ENCODE measurements at places on chromosomes 3 and 15.

DNA sequence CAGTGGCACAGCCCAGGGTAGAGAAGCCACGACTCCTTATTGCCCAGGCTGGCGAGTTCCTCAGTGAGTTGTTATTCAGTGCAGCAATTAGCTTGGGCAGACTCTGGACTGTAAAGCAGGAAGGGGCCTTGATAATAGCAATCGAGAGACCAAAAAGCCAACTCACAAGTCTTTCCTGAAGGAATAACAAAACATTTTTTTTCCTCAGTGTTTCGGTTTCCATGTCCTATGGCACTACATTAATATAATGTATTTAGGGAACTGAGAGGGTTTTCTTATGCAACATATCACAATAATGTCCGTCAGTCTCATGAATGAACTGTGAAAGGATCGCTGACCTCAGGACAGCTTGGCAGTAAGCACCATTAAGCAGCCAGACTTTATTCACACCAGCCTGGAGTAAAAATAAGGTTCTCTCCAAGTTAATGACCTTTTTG is 248.9 kb upstream of the TBL1XR1 start:
- no peak for DNase-seq

- DNase-seq: no peak
These were observed 97.8 kb upstream of the TBL1XR1 start for GRCh38 chr3:177295116-177295515.

GRCh38 chr3:143507735-143508580 is 340.3 kb downstream of the SLC9A9 start:
- peak; percentile 18 for DNase-seq

DNA sequence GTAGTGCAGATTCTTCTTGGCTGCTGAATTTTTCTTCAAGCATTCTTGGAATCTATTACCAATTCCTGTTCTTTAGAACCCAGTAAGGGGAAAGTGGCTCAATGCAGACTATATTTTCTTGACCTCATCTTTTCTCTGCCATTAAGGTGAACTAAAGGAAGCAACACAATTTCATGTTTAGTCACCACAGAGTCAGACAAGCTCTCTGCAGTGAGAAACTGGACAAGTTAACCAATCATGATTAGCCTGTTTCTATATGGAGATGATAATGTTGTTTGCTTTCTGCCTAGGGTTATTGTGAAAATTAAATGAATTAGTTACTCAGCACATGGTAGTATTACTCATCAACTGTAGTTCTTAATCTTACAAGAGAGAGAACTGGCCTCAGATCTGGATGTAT is 1075.1 kb downstream of the AGBL1 start:
- peak; percentile 32 for DNase-seq

GRCh38 chr3:142180761-142181362 is 31.5 kb upstream of the TFDP2 start:
- peak; percentile 48 for DNase-seq

DNA sequence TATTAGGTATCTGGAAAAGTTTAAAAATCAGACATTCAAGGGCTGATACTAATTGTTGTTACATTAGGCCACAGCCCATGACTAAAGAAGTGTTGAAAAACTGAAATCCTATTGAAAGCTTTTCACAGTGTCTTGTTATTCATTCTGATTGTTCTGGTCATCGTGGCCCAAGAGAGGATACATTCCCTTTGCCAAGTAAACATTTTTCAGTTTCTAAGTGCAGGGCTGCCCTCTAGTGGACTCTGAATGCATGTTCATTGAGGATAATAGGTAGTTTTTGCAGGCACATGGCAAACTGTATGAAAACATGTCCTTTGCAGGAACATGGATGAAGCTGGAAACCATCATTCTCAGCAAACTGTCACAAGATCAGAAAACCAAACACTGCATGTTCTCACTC is 181.1 kb downstream of the MYRIP start:
- DNase-seq: peak; percentile 80

DNA sequence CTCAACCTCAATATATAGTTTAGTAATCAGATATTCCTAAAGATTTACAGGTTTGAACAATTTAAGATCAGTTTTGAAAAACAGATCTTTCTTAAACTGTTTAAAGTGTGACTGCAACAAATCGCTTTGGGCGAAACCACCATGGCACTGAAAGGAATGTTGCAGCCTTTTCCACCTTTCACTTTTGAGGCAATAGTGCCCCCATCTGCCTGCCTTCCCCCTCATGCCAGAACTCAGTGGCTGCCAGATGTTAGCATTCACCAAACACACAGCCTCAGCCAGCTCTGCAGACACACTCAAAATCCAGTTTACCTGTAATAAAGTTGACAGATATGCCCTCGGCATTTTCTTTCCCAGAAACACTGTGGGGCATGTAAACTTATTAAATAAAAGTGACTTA is 3.3 kb downstream of the LYSMD4 start:
- DNase-seq: peak; percentile 49

GRCh38 chr3:76242886-76243753 is 457.8 kb upstream of the ZNF717 start:
- DNase-seq: no peak

- peak; percentile 21 for DNase-seq
These were observed 341.1 kb upstream of the LRRC3B start for GRCh38 chr3:26281284-26281985.

DNA sequence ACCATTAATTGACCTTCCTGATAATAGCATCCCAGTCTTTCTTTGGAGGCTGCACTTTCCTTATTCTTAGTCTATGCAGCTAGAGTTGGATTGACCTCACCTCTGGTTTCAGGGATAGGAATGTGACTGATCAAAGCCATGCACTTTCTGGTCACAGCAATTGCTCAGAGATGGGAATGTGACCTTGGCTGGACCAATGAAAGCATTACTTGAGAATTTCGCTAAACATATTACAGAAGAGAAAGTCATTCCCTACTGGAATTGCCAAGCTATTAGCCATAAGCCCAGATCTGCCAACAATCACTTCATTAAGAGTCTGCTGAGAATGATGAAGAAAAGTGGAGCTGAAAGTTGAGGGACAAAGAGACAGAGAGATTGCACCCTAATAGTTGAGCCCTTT is 32.7 kb downstream of the RTP1 start:
- no peak for DNase-seq

GRCh38 chr15:98154863-98155262 is 194.4 kb downstream of the ARRDC4 start:
- peak; percentile 84 for DNase-seq

- peak; percentile 61 for DNase-seq
These were observed 230.4 kb upstream of the CHRM5 start for GRCh38 chr15:33737687-33738601.

DNA sequence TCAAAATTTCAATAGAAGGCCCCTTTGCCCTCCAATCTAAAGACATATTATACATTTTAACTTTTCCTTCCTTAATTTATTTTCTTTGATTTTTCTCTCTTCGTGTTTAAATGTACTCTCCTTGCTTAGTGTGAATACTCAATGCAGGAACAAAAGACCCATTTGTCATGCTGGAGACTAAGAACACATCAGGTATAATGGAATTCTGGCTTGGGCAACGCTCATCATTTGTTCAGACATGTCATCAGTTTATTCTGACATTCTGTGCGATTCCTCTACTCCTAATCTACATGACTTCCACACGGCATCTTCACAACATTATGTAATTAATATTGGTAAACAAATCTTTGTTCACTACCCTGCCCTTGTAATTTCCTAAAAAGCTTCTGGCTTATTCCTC is 136.6 kb upstream of the LRRN1 start:
- peak; percentile 34 for DNase-seq

GRCh38 chr3:152581951-152582350 is 253.0 kb upstream of the P2RY1 start:
- no peak for DNase-seq

DNA sequence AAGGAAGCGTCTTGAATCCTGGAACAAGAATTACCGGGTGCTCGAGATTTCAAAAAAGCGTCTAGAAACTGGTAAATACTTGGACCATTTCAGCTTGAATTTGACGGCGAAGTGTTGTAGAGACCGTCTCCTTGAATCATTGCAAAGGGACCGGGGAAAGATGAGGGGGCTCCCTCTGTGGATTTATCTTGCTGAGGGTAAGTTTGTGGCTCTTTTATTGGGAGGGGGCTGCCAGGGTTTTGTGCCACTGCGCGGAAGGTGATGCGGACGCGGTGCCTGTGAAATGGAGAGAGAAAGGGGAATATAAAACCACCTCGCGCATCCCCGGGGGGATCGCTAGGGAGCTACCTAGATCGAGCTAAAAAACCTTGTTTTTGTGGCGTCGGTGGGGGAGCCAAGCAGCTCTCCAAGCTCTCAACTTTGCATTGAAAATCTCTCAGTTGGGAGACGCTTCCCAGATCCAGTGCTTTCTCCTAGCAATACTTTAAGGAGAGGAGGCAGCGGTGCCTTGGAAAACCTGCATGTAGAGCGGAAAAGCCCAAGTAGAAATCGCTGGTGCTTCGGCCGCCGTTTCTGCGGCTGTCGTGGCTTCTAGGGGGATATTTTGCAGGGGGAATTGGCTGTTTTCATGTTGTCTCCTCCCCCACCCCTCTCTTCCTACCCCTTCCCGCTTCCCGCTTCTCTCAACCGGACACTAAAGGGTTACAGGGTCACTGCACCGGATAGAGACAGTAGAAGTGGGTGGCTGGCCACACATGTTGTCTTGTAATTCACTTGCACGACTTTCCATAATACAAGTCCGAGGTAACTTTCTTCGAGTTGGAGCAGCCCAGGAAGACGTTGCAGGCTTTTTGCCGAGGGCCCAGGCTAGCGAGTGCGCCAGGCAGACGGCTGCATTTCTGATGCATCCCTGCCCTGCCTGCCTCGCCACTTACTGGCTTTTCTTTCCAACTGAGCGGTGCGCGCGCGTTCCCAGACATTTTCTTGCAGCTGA is 187.6 kb downstream of the NLGN1 start:
- DNase-seq: no peak

- no peak for DNase-seq
These were observed 3.9 kb downstream of the NFKBIZ start for GRCh38 chr3:101852983-101853840.

GRCh38 chr15:91146728-91147127 is 46.7 kb downstream of the SV2B start:
- DNase-seq: no peak

DNA sequence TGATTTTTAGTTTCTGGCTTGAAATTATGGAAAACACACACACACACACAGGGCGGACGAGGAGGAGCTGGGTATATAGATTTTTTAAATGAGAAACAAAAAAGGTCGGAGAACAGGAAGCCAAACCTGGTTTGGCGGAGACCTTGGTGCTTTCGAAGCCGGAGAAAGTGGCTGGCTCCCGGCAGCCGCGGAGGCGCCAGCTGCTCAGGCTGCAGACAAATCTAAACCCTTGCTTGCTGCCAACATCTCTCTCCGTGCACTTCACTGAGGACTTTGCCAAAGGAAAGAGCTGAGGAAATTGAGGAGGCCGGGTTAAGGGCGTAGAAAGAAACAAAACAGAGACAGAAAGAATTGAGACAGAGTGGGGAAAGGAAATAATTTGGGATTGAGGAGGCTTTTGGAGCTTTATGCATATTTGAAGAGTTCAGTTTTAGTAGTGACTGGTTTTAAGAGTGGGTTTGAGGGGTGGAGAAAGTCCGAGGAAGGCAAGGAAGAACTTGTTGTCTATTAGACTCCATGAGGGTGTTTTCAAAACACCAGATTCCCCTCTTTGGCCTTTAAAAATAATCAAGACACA is 2.2 kb downstream of the ZIC1 start:
- no peak for DNase-seq

GRCh38 chr15:58163985-58164384 is 25.8 kb downstream of the AQP9 start:
- DNase-seq: no peak

GRCh38 chr3:65733459-65733858 is 305.3 kb downstream of the MAGI1 start:
- DNase-seq: no peak

DNA sequence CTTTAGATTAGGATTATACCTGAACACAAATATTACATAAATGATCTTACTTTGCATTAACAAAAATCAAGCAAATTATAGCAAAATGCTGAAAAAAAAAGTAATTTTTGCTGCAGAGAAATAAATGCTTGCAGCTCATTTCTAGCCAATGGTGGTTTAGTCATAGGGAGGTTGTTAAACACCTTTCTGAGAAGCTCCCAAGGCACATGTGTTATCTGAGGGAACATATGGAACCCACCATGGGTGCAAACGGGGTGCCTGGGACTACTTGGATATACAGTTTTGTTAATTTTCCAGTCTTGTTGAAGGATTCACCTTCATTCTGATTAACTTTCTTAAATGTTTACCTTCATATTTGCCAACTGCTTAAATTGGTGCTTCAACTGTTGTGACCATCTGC is 8.9 kb upstream of the RAMAC start:
- no peak for DNase-seq

GRCh38 chr3:64016941-64017620 is 6.2 kb downstream of the PSMD6 start:
- DNase-seq: no peak

- DNase-seq: no peak
These were observed 61.3 kb upstream of the SLC6A6 start for GRCh38 chr3:14340960-14341708.
